ENCODE measurements at places on chromosomes 6 and 20. TPM values are rescaled to one million over a fixed set of nuclear protein-coding genes. Genes with fewer than 3 reads are reported as not detected.

Gene CLDN20
- not detected for total RNA-seq

Gene MACROD2
- 0.51 TPM for total RNA-seq

Gene GPX5
- not detected for total RNA-seq

- DNase-seq: no peak
Observed at GRCh38 chr20:46694484-46694883, 5.2 kb upstream of the TP53RK start.

- no peak for DNase-seq
Observed at GRCh38 chr6:168985705-168986104, 267.9 kb downstream of the THBS2 start.

GRCh38 chr20:23245553-23246181 lies 104.9 kb upstream of the NXT1 start:
- no peak for DNase-seq
